Fibroblast of upper back skin (primary cell): ENCODE measurements at places on chromosomes 12 and 14.

DNA sequence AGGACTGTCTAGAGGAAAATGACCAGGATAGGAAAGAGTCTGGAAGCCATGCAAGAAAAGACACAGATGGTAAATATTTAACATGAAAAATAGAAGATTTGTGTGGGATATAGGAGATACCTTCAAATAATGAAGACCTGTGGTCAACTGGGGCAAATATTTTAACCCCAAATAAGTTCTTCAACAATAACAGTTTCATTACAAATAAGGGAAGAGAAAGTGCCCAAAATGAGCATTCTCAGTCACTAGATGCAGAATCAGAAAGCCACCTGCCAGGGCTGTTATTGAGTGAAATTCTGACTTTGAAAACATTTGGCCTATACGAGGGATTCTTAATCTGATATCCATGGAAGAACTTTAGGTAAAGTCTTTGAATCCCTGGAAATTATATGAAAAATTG is 231.2 kb upstream of the PLEKHG7 start:
- no peak for DNase-seq

DNA sequence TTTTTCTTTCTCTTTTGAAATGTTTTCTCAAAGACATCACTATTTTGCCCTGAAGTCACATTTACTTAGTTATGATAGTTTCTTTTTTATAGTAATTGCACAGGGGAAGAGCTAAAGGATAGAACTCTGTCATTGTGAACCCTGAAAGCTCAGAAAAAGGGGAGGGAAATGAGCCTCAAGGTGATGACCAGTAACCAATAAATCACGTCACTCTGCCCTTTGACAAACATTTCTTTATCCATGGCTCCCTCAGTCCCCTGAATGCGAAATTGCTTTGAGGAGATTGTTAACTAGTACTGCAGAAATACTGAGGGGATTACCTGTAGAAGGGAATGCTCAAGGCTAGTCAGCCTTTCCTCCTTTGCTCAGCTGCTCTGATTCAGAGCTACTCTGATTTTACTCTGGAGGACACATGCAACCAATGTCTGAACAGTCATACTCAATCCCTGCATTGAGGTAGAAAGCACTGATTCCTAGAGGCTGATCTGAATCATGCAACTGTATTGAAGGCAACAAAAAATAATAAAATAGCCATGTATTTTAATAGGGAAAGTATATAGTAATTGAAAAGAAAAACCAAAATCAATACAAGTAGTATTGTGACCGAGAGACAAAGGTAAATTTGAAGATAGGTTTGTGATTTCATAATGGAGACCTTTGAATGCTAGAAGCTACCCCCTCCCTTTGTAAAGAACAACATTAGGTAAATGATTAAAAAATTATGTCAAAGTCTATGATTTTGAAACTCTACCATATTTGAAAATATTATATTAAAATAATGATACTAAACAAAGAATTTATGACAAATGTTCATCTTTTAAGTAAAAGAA is 24.7 kb downstream of the SLCO1B1 start:
- DNase-seq, result no peak

GRCh38 chr12:41304526-41304925 is 116.4 kb downstream of the PDZRN4 start:
- DNase-seq, result no peak

- DNase-seq, result no peak
Measured at GRCh38 chr14:51566831-51567582, 84.7 kb upstream of the FRMD6 start.

DNA sequence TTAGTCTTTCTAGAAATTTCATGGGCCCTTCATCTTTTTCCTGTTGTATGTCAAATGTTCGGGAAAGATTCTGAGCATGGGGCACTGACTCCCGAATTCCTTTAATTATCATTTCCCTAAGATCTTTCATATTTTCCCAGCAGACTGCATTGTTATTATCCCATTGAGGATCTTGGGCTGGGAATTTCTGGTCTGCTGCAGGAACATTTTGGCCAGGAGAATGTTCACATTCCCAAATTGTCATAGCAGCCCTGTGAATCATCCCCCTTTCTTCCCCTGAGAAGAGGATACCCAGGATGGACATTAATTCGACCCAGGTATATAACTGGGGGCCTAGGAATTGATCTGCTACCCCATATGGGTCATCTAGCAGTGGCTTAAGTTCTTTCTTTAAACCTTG is 112.5 kb downstream of the RIN3 start:
- peak; percentile 59 for DNase-seq

- no peak for DNase-seq
Measured at GRCh38 chr12:38850461-38850860, 54.9 kb downstream of the CPNE8 start.
